Activated T-helper 2 cell treated with anti-CD3 and anti-CD28 coated beads, Interferon-gamma antibody, Interleukin-2, Interleukin-4, amounts not matched to agents 10 μg/mL and 5 μg/mL and 100 μg/mL, durations not matched to agents 14 hours and 24 hours and 36 hours (primary cell): ENCODE measurements at places on chromosomes 3 and 15.
A peak's percentile ranks its signal among the peaks of the same experiment; 100 is the strongest.

DNA sequence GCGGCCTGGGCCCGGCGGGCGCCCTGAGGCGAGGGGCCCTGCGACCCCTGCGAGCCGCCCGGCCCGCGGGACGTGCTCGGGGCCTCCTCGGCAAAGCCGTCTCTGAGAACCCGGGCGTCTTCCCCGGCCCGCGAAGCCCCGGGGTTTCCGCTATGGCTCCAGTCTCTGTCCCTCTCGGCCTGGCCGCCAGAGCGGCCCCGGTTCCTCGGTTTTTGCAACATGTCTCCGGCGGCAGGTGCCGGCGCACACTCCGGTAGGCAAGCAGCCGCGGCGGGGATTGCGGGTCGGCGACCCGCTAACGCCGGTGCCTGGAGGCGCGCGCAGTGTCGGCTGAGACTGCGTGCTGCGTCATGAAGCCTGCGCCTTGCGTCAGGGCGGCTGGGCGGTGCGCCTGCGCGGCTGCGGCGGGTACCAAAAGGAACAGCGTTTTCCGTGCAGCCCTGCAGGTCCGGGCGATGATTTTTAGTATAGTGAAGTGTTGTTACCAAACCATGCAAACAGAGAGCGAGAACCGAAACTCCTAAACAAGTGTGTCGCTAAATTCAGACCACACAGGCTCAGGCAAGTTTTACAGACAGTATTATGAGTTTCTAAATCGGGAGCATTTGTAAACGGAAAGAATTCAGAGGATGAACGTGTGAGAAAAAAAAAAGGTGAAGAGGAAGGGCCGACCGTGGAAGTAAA, at the start of gene NSMCE3:
NSMCE3 (minus strand) TSS at position 338 of the 684 bp plus-strand sequence; CDS start at position 221, 117 bp downstream.
- H3K27me3 ChIP-seq = peaks cover 5% of the 10 kb centered on the region
- H3K27ac ChIP-seq = peak within 1 kb of the TSS; percentile 97
- DNase-seq = peak; percentile 90
- H3K36me3 ChIP-seq = no peaks in the 10 kb centered on the region
- H3K4me3 ChIP-seq = peak within 1 kb of the TSS; percentile 98

DNA sequence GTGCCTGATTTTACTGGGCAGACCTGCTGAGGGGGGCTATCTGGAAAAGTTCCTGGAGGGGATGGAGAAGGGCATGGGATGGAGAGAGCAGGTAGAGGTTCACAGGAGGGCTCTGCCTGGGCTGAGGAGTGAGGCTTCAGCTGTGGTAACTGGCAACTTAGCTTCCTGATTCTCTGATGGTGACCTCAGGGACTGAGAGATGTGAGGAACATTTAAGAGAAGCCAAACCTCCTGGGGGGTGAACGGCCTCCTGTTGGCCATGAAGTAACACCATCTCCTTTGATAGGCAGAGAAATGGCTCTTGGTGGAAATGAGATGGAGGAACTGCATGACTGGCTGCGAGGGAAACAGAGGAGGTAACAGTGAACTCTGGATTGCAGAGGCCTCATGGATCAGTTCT, 97.3 kb upstream of the ROPN1 start:
- no peak for DNase-seq
- H3K36me3 ChIP-seq = no peaks in the 10 kb centered on the region
- H3K27me3 ChIP-seq = peaks cover 8% of the 10 kb centered on the region
- H3K4me3 ChIP-seq = no peak overlapping the region

DNA sequence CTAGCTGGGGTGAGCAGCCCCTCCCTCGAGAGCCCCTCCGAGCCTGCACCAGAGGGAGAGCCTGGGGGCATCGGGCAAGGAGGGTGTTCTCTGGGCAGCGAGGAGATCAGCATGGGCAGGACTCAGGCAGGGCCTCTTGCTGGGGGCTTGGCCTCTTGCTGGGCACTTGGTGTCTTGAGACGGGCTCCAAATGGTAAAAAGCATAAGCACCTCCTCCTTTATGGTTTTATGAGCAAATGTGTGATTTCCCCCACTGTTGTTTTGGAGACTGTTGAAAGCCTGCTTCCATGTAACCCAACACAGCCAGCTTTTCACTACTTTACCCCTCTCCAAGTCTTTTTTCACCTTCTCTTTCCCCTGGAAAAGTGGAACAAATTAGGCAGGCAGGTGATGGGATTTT, 239.3 kb downstream of the TLE3 start:
- H3K4me3 ChIP-seq = no peak overlapping the region
- peaks cover 2% of the 10 kb centered on the region for H3K4me1 ChIP-seq
- H3K27ac ChIP-seq = no peak overlapping the region
- no peak for DNase-seq

DNA sequence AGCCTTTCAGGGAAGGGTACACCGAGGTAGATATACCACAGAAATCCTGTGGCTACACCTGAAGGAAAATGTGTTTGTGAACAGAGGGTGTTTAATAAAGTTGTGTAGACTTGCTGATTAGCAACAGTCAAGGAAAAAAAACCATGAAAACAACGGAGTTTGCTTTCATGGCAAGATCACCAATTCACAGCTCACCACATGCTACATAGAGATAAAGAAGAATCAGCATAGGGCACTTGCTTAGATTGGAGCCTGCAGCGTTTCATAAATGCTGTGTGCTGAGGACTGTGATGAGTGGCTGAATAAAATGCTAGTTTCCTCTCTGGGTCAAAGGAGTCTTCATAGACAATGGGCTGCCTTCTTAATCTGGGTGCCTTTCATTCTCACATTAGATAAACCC, 257.6 kb downstream of the SLC9A9 start:
- no peak overlapping the region for H3K27ac ChIP-seq
- H3K36me3 ChIP-seq = no peaks in the 10 kb centered on the region
- no peak for DNase-seq
- H3K4me1 ChIP-seq = peaks cover 8% of the 10 kb centered on the region

DNA sequence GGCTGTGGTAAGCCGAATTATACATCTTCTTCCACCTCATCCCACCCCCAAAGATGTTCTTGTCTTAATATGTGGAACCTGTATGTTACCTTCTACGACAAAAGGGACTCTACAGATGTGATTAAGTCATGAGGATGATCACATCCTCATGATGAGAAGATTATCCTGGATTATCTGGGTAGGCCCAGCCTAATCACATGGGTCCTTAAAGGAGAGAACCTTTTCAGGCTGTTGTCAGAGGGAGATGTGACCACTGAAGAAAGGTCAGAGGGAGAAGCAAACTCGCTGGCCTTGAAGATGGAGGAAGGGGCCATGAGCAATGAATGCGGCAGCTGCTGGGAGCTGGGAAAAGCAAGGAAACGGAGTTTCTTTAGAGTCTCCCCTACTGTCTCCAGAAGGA, 12.9 kb upstream of the SCG3 start:
- no peak overlapping the region for H3K4me3 ChIP-seq
- H3K36me3 ChIP-seq = no peaks in the 10 kb centered on the region
- H3K27me3 ChIP-seq = peaks cover 22% of the 10 kb centered on the region

DNA sequence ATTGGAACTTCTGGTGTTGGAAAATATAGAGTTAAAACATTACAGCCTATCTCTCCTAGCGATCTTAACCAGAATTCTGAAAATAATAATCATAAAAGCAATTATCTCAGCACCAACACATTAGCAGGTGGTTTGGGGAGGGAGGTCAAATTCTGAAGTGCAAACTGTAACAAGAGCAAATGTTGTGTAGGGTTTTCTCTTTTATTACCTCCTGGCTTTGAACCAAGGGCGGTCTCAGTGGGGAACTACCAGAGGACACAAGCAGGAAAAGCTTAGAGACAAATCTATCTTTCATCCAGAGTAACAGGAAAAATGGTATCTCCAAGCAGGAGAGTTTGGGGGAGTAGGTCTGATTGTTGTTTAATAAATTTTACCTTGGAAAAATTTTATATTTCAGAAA, 5.5 kb upstream of the ARRDC4 start:
- H3K36me3 ChIP-seq = no peaks in the 10 kb centered on the region
- H3K4me1 ChIP-seq = peaks cover 10% of the 10 kb centered on the region
- no peak overlapping the region for H3K27ac ChIP-seq
- no peak overlapping the region for H3K4me3 ChIP-seq
- no peak for DNase-seq
